HS-27A (cell line): ENCODE measurements at places on chromosomes 7 and 10.

DNA sequence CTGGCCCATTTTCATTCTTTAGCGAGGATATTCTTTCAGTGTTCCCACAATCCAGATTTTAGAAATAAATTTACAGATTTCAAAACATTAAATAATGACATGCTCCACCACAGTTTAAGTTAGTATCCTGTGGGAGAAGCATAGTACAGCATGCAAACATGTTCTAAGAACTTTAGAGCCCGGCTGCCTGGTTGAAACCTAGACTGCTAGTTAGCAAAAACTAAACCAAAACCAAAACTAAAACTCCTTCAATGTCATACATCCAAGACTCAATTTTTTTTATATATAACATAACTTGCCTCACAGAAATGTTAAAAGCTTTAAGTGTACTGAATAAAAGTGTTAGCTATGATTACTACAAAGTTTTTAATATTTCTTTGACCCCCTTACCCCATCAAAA lies 17.0 kb downstream of the TRA2A start:
- DNase-seq: no peak

DNA sequence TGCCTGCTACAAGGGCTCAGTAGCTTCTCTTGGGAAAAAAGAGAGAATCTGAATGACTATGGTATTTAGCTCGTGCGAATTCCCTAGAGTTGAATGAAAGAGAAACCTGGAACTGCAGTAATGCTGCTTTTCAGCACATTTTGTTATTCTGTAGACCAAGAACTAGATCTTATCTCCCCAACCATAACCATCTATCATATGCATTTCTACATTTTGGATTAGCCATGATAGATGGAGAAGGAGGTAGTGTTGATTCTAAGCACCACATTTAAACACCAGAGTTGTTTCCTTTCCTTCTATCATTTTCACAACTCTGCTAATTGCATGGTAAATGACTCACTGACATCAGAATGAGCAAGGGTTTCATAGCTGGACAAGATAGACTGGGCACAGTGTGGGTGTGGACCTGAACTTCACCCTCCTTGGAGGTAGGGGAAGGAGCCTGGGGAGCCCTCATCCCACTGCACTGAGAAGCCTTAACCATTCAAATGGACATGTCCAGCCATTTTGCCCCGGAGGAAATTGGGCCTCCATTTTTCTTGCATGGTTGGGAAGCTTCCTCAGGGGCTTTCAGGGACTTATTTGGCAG lies 55.3 kb upstream of the BMPER start:
- no peak for DNase-seq

GRCh38 chr10:67912331-67912946 lies 28.0 kb downstream of the SIRT1 start:
- no peak for DNase-seq

DNA sequence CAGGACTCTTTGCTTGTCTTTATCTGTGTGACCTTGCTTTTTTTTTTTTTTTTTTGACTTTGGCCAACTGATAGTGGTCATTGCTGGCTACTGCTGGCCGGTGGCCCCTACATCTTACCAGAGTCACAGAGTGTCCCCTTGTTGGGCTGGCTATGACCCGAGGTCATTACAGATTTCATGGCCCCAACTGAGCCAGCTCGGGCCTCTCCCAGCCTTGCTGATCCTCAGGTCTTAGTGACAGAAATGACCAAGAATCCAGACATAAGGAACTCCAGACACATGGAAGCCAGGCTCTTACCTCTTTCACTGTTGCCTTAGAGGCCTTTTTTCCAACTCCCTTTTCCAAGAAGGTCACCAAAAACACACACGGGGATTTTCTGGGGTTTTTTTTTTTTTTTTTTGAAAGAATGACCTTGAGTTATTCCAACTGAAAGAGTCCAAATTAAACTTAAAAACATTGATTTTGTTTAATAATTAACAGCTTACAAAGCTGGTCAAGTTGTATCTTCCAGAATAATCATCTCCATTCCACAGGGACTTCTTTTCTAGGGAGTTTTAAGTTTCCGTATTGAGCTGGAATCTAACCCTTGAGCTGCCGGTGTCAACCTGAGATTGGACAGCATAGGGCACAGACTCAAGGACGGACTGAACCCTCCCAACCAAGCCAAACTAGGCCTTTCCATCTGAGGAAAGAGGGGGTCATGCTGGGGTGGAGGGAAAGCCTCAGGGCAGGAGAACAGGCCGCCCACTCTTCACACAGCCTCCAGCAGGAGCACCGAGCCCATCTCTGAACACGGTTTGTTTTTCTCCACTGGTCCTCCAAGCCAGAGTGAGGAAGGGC lies 43.8 kb downstream of the PIK3AP1 start:
- DNase-seq: no peak

- no peak for DNase-seq
Observed at GRCh38 chr10:73537288-73537687, 41.5 kb upstream of the PPP3CB start.
